GM23338 (cell line): ENCODE measurements at places on chromosomes 7 and 10. TPM values are rescaled to one million over a fixed set of nuclear protein-coding genes. Genes with fewer than 3 reads are reported as not detected.

DNA sequence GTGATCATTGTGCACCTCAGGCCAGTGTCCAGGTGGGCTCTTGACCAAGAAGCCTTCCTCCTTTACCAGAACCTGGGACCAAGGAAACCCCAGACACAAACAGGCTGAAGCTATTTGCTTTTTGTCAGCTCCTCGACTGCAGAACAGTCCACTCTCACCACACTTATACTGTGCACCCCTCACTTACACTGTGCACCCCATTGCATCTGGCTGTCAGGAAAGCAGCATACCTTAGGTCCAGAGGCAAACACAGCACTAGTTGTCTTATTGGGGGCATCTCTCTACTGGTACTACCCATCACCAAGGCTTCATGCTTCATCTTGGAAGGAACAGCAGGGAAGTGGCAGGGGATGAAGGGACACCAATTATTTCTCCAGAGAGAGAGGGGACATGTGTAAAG lies 198.1 kb downstream of the CXCL12 start:
- no peak for DNase-seq

DNA sequence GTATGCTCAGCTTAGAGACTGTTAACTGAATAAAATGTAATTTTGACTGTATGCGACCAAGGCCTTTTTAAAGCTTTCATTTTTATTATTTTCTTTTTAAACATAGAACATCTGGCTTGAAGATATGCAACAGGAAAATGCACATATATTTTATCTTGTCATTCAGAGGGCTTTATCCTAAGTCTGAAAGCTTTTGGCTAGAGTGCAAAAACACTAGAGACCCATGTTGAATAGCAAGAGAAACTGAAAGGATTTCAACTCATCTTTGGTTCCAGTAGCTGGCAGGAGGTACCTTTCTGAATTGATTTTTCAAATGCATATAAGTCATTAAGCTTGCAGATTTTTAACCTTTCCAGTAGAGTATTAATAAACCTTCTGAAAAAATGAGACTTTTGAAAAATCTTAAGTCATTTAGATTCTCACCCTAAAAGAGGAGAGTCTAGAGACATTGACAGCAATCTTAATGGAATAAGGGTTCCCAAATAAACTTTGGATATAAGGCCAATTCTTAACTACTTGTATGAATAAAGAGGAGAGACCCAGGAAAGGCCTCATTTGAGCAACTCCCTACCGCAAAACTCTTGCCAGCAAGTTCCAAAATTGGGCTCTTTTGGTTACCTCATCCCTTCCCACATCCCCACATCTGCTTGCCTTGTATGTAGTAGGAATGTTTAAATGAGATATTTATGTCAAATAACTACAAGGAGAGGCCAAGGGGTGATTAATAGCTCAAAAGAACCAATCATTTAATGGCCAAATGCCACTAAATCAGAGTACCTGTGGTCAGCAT lies 454.4 kb downstream of the HTR7 start:
- no peak for DNase-seq

DNA sequence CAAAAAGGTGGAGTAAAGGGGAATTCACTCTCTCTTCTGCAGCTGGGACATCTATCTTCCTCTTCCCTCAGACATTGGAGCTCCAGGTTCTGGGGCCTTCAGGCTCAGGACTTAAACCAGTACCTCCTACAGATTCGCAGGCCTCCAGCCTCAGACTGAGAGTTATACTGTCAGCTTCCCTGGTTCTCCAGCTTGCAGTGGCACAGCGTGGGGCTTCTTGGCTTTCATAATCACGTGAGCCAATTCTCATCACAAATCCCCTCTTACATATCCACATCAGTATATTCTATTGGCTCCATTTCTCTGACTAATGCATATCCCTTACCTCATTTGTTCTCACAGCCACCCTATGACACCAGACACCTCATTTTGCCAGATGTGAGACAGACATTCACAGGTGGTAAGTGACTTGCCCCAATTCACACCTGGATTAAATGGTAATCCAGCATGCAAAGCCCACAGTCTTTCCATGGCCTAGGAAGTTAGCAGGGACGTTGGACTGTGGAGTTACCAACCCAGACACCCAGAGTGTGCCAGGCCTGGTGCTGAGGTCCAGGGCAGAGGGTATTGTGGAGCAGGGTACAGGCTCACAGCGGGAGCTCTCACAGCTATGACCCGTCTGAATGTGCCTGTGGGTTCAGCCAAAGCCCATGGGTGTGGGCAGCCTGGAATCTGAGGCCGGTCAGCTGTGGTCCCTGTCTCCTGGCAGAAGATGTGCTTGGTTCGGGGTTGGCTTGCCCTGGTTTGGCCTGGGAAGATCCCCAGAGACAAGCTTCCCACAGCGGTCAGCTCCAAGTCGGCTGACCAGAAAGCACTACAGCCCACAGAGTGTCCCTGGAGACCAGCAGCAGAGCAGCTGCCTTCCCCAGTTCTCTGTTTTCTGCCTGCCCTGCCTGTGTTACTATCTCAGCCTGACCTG lies 18.4 kb upstream of the ZCCHC24 start:
- DNase-seq: no peak

DNA sequence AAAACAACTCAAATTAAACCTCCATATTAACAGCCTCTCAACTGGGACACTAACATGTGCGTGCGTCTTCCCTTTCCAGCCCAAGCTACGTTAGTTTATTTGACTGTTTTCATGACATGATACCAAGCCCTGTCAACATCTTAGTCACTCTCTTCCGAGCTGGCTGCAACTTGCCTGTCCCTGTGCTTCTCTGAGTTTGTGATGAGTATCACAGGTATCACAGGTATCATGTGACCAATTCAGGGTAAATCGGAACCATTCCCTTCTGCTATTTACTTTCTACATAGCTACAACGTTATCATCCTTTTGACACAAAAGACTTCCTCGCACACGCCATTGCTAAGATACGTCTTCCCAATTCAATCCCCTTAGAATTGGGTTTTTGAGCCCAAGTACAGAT lies 70.2 kb downstream of the CAV1 start:
- no peak for DNase-seq

GRCh38 chr7:117892821-117893220 lies 19.6 kb upstream of the CTTNBP2 start:
- no peak for DNase-seq

DNA sequence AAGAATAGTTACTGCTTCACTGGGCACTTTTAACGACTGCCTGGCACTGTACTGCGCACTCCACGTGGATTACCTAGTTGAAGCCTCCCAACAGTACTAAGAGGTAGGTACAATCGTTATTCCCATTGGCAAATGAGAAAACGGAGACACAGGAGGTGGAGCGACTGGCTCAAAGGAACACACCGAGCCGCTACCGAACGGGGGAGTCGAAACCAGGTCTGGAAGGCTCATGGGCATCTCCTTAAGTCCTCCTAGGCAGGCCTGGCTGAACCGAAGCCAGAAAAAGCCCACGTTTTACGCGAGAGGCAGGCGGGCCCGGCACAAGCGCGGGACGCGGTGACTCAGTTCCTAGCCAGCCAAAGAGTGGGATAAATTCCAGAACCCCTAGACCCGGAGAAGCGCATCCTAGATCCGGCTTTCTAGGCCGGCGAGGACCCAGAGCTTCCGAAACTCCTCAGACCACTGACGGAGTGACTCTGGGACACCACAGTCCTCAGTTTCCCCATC lies 472 bp downstream of the PDAP1 start:
- DNase-seq: peak; percentile 41

- DNase-seq: no peak
Observed at GRCh38 chr7:38592737-38593288, 38.4 kb downstream of the AMPH start.

DNA sequence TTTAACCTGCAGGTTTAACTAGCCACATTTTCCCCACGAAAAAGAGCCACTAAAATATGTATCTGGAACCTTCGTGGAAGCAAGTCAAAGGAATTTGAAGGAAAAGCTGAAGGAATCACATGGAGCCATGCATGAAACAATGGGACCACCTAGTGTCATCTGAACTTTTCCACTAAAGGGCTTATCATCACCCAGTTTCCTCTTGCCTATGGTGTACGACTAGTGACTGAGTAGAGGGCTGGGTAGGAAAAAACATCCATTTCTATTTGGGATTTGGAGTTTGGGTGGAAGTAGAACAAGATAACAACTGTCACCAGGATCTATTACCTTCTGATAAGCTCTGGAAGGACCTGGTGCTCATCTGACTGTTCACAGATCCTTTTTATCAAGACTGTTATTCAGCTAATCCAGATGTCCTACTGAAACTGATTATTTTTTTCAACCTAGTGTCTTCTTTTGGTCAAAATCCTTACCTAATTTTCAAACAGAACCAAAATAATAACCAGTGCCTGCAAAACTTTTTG lies 153.2 kb upstream of the COL1A2 start:
- no peak for DNase-seq

DNA sequence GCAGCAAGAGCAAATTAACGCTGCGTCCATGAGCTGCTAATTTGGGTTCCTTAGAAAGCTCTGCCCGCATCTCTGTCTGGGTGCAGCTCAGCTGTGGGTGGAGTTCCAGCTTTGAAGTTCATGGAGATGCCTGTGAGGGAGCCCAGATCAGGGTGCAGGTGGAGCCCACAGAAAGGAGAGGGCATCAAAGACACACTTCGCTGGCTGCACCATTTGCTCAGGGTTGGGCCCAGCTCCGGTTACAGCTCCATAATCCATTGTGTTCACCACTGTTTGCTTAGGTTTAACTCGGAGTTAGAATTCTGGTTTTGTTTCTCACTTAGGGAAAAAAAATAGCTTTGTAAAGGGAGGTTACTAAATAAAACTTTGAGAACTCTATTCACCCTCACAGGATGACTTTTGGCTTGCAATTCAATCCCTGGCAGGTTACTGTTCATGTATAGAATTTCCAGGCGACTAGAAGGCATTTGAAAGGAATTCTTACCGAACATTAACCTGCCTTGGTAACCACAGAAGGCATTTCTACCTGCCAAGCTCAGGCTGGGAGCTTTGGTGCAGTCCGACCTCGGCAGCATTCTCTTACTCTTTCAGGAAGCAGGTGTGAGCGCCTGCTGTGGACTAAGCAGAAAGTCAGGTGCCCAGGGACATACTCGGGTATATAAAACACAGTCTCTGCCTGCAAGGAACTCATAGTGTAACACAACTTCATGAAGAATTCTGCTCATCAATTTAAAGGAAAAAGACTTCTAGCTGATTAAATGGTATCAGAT lies 179.5 kb upstream of the RNF32 start:
- no peak for DNase-seq

GRCh38 chr7:27124902-27125689 lies 5.5 kb downstream of the HOXA4 start:
- DNase-seq: no peak

GRCh38 chr10:47294501-47294900 lies 5.5 kb upstream of the GDF10 start:
- DNase-seq: no peak

DNA sequence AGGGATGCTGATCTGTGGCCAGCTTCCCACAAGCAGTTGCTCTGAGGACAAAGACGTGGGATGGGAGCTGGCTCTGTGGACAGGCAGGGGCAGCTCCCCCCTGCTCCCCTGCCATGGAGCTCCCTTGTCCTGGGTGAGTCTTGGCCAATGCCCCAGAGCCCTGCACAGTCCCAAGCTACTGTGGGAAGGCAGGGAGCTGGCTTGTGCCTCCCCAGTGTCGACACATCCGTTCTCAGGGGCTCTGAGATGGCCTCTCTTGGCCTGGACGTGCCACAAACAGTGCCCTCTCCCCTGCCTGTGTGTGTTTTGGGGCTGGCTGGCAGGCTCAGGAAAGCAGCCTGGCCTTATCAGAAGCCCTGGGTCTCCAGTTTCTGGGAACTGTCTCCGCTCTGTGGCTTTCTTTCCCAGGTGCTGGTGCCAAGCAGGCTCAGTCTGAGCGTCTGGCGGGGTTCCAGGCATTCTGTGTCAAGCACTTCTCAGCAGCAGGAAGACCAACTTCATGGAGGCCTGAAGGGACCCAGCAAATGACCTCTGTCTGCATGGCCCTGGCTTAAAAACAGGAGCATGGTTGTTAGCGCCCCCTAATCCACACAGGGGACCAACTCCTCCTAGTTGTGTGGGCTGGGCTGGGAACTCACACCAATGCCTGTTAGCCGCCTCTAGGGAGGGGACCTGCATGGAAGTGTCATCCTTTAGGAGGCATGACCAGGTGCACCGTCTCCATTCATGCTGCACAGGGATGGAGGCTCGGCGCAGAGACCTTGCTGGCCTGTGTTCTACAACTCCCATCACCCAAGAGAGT lies 375.2 kb downstream of the RPS24 start:
- DNase-seq: peak; percentile 62

GRCh38 chr7:132072873-132073272 lies 503.4 kb downstream of the PLXNA4 start:
- no peak for DNase-seq

- DNase-seq: no peak
Observed at GRCh38 chr10:24995072-24995471, 20.9 kb downstream of the ENKUR start.

DNA sequence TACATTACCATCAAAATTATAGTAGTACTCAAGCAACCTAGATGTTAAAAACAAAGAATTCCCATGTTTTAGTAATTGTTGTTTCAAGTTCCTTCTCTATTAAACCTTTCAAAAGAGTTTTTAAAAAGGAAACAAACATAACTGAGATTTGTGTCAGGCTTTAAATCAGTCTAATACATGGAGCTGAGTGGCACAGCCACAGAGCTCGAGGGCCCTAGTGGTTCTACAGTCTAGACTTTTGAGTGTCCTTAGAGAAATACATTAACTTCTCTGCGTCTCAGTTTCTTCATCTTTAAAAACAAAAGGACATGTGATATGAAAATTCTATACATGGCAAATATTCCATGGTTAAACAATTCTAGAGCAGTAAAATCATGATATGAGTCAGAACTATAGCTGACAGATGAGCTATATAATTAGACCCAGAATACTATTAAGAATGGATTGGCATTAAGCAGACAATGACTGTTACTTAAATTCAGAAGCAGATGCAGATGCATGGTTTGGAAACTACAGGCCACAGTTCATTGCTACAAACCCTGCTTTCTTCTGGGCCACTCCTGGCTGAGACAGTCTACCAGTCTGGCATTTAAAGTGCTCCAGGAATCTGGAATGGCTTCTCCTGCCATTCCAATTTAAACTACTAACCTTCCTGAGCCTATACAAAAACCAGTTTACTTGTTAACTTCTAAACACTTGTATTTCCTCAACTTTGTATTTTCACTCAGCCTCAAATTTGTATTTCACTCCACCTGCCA lies 77.4 kb downstream of the EPC1 start:
- peak; percentile 11 for DNase-seq

GRCh38 chr7:44050915-44051560 lies 6.5 kb downstream of the DBNL start:
- DNase-seq: no peak

GRCh38 chr7:117564080-117564479 lies 84.3 kb downstream of the CFTR start:
- no peak for DNase-seq

GRCh38 chr7:90408142-90408541 lies 4.9 kb downstream of the CLDN12 start:
- DNase-seq: no peak

- DNase-seq: no peak
Observed at GRCh38 chr10:44673245-44673983, 237.7 kb upstream of the TMEM72 start.

GRCh38 chr10:64523065-64523759 lies 1002.0 kb downstream of the REEP3 start:
- DNase-seq: no peak

The ARHGAP22 gene
- 10.7 and 11.3 TPM in 2 replicates for total RNA-seq

The CRYGN gene
- total RNA-seq: 0.59 and 1.1 TPM in 2 replicates

The VSIR gene
- 0.04 and 0.10 TPM in 2 replicates for total RNA-seq

The ZNF727 gene
- not detected in 2 replicates for total RNA-seq

The PRDX3 gene
- 285 and 314 TPM in 2 replicates for total RNA-seq

The FAM25G gene
- not detected in 2 replicates for total RNA-seq

The SFTPD gene
- total RNA-seq: 0.70 TPM in 1 of 2 replicates, not detected in the other

The RNF32 gene
- total RNA-seq: 0.56 TPM in 1 of 2 replicates, not detected in the other

The IRF5 gene
- 1.1 and 3.7 TPM in 2 replicates for total RNA-seq

The PRLHR gene
- total RNA-seq: 0.24 TPM in 1 of 2 replicates, not detected in the other

The BICC1 gene
- total RNA-seq: 2.1 and 2.2 TPM in 2 replicates

The DOCK1 gene
- total RNA-seq: 55.3 and 57.8 TPM in 2 replicates

The SFRP5 gene
- total RNA-seq: 3.5 and 5.1 TPM in 2 replicates
